ENCODE measurements at places on chromosomes 6 and 20. TPM values are rescaled to one million over a fixed set of nuclear protein-coding genes. Genes with fewer than 3 reads are reported as not detected.

Gene DNAH8
- total RNA-seq = under 0.01 TPM

Gene LY6G6D
- total RNA-seq = 0.74 TPM

Gene RSPH4A
- total RNA-seq = 2.0 TPM

Gene EPB41L1
- total RNA-seq = 94.7 TPM

Gene CDC25B
- total RNA-seq = 6.6 TPM

Gene AIG1
- 29.5 TPM for total RNA-seq

Gene MCUR1
- total RNA-seq = 25.8 TPM

Gene PRR18
- 0.25 TPM for total RNA-seq

Gene SLA2
- under 0.01 TPM for total RNA-seq

Gene LGSN
- total RNA-seq = 0.25 TPM

Gene IRAK1BP1
- 15.0 TPM for total RNA-seq

Gene KIFC1
- 1.7 TPM for total RNA-seq
